ENCODE measurements at places on chromosomes 2 and 18.
A peak's percentile ranks its signal among the peaks of the same experiment; 100 is the strongest.

DNA sequence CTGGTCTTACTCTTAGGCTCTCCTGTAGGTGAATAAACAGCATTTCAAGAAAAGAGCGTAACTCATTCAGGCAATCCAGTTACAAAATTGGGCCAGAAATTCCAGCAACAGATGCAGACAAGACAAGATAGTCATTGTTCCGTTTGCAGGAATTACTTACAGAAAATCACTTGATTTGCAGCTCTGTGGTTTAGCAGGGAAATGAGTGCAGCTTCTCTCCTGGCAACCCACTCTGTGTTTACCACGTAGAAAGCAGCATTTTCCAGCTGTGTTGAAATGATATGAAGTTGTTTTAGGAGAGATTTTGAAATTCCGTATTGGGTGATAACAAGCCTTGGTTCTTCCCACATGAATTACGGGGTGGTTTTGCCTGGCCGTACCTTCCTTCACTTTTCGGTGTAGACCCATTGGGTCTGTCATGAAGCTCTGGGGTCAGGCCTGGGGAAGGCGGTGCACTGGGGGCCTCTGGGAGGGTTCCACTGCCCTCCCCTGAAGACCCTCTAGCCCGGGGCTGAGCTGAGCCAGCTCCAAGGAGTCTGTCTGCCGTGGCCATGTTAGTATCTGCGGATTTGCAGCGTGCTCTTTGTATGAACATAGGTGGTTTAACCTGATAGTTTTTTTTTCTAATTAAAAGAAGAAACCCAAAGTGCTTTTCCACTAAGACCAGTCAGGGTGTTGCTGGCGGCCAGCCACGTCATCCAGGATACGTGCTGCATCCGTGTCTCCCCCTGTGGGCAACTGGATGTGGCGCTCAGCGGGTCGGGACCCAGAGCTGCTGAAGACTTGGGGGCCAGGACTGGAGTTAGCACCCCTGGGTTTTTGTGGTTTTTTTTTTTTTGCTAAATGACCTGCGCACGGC lies 58.9 kb upstream of the KCNG2 start:
- DNase-seq, result no peak
- no peak overlapping the region for H3K27ac ChIP-seq
- H3K27me3 ChIP-seq, result no peaks in the 10 kb centered on the region
- no peaks in the 10 kb centered on the region for H3K36me3 ChIP-seq
- H3K4me1 ChIP-seq, result no peaks in the 10 kb centered on the region
- H3K4me3 ChIP-seq, result no peak overlapping the region

DNA sequence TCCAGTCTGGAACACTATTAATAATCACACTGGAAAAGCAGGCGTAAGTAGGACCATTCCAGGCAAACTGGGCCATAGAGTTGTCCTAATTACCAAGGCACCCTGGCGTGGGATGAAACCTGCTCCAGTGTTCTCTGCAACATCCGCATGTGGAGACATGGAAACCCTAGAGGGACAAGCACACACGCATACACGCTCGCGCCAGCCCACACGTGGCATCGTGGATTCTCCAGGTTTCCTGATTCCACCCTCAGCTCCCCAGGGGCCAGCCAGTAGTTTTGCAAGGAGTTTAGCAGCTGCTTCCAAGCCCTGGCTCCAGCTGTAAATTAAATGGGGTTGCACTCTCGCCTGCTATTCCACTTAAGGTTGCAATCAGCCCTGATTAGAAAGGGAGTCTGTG lies 127.7 kb downstream of the DYSF start:
- H3K36me3 ChIP-seq, result no peaks in the 10 kb centered on the region
- no peak overlapping the region for H3K4me3 ChIP-seq
- H3K27ac ChIP-seq, result no peak overlapping the region

GRCh38 chr2:223008162-223008561 lies 43.8 kb upstream of the KCNE4 start:
- no peak for DNase-seq
- no peak overlapping the region for H3K27ac ChIP-seq
- H3K27me3 ChIP-seq, result no peaks in the 10 kb centered on the region

DNA sequence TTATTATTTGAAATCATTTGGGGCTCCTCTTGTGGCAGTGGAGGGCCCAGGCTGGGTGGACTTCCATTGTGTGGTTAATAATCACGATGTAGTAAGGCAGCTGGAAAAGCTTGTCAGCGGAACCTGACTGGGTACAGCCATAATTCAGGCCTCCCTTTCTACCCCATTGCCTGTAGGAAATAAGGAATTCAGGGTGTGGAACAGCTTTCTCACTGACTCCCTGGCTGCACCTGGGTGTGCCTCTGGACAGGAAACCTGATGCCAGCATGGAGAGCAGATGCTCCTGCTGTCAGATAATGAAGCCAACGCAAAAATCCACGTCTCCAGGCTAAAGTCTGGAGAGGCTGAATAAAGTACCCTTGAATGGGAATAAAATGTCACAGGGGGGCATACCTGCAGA lies 44.2 kb downstream of the LYPD6B start:
- no peak overlapping the region for H3K27ac ChIP-seq
- no peak for DNase-seq
- H3K4me1 ChIP-seq, result no peaks in the 10 kb centered on the region
- H3K36me3 ChIP-seq, result no peaks in the 10 kb centered on the region
- no peak overlapping the region for H3K4me3 ChIP-seq

GRCh38 chr2:233082222-233082930 lies 22.2 kb downstream of the INPP5D start:
- no peak for DNase-seq
- H3K4me1 ChIP-seq, result no peaks in the 10 kb centered on the region
- H3K27ac ChIP-seq, result peak overlapping the region; percentile 67
- H3K36me3 ChIP-seq, result no peaks in the 10 kb centered on the region
- no peak overlapping the region for H3K4me3 ChIP-seq

- peak overlapping the region; percentile 39 for H3K4me3 ChIP-seq
- DNase-seq, result peak; percentile 32
- H3K27ac ChIP-seq, result peak overlapping the region; percentile 77
- no peaks in the 10 kb centered on the region for H3K36me3 ChIP-seq
Measured at GRCh38 chr2:153476816-153477635, 1.5 kb downstream of the RPRM start.

Data from uterus (tissue), 4 donors.